ENCODE measurements at places on chromosomes 13 and 19.
A peak's percentile ranks its signal among the peaks of the same experiment; 100 is the strongest.

- DNase-seq = no peak
Observed at GRCh38 chr13:34647379-34648150, 294.5 kb upstream of the NBEA start.

- DNase-seq = no peak
Observed at GRCh38 chr19:1000591-1001537, 645 bp downstream of the GRIN3B start.

DNA sequence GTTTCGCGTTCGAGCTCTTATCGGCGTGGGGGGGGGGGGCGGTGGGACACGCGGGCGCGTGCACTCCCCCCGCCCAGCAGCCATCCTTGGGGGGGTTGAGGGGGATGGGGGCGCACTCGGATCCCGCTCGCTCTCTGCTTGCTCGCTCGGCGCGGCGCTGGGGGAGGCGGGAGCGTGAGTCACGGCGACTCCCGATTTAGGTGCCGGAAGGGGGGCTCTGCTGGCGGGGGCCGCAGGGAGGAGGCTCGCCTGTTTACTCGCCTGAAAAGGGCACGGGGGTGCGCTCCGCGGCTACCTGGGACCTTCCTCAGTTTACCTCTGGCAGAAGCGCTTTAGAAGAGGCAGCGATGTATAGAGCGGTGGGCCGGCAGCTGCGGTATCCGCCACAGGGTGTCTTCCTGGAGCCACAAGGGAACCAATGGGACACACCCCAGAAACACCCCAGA, 1.1 kb upstream of the PDE4A start:
- peak; percentile 52 for DNase-seq

DNA sequence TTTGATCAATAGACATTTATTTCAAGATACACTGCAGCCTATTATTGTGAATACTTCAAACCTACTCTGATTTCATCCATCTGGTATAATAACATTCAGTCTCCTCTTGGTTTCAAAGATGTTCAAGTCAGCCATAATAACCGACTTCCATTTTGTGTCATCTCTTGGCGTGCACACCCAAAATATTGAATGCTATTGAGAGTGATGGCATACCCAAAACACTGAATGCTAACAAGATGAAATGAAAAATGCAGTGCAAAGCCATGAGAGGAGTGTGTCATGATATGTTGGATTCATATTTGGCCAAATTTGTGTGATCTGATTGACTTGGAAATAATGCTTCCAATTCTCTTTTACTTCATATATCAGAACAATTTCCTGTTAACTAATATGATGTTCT, 181.2 kb upstream of the PCDH17 start:
- no peak for DNase-seq

GRCh38 chr19:1162404-1163282, 11.4 kb downstream of the SBNO2 start:
- DNase-seq = no peak

All from AG08396 (cell line).